ENCODE measurements at places on chromosomes 2 and 18.

- DNase-seq: no peak
Measured at GRCh38 chr18:65721619-65722018, 29.2 kb upstream of the CDH7 start.

- DNase-seq: no peak
Measured at GRCh38 chr18:28331551-28331950, 154.6 kb upstream of the CDH2 start.

DNA sequence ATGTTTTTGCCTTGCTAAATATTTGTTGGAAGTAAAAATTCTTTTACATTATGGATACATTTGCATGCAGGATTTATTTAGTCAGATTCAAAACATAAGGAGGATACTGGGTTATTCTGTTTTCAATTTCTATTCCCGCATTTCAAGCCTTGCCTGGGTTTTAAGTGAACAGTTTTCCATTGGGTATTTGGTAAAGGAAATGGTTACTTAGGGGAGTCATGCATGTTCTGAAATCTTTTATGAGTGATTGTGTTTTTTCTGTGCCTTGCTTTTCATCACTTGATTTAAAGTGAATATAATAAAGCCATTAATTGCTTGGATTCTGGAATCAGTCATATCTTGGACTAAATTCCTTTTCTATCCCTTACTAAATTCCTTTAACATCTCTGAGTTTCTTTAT is 12.0 kb upstream of the SP9 start:
- no peak for DNase-seq

DNA sequence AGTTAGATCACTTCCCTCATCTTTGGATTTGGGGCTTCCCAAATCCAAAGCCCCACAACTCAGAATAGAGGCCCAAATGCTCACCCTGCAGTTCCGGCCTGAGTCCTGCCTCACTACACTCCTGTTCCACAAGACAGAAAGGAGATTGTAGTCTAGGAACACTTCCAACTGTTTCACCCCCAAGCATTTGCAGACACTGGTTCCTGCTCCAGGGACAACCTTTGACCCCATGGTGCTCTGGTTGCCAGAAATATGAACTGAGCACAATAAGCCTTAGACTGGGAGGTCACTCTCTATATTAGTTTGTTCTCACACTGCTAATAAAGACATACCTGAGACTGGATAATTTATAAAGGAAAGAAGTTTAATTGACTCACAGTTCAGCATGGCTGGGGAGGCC is 49.0 kb downstream of the HRH4 start:
- no peak for DNase-seq
